Hippocampal formation (tissue), 2 donors: ENCODE measurements at places on chromosomes 11 and 22.

DNA sequence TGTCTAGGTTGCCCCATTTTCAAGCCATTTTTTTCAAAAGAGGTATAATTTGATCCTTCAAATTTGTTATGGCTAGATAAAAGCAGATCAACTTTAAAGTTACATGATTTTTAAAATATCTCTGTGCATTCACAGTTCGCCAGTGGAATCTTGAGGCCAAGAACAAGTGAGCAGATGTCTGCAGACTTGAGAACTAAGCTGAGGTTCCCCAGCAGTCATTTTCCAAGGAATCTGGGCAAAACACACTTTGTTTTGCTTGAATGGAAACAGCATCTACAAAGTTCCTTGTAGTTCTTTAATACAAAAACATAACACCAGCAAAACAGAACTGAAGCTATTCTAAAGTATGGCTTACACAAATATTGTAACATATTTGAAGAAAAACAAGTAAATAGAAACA, 7.7 kb downstream of the MPPED2 start:
- DNase-seq: no peak

- DNase-seq: no peak
Observed at GRCh38 chr11:85806876-85807275, 4.1 kb downstream of the SYTL2 start.

DNA sequence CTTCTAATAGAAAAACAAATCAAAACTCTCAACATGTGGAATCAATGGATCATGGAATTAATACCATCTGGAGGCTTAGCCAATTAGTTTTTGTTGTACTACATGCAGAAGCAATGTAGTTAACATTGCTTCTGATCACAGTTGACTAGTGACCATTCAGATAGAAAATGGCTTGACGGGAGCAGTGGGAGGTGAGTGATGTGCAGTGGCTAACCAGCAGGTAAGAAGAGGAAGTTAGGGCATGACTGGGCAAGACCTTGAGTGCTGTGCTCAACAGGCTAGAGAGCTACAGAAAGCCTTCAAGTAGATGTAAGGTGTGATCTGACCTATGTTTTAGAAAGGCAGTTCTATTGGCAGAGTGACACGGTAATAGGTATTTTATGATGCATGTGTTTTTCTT, 60.7 kb upstream of the ALKBH3 start:
- no peak for DNase-seq

DNA sequence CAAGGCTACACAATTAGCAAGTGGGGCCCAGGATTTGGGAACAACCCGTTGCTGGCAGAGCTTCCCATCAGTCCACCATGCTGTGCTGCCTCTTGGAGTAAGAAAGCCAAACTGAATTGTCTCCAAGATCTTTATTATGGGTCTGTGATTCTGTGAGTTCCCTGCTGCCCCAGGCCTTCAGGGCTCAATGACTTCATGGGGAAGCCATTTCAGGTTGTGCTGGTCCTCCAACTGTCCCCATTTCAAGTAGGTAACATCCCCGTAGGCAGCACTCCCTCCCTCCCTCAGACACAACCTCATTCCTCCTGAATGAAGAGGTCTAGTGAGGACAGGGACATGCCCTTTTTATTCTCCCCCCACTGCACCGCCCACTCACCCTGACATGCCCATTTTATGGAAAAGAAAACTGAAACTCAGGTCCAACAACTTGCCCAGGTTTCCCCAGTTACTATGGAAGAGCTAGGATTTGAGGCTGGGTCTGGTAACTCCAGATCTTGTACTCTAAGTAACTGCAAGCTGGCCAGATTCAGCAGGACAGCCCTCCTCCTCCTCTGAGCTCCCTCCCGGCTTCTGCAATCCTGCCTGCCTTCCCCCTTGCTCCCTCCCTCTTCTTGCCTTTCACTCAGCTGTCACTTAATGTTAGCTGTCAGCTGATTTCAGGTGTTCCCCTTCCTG, 8.2 kb upstream of the YWHAH start:
- DNase-seq: no peak
